HTR-8/SVneo (cell line): ENCODE measurements at places on chromosomes 3 and 15.

GRCh38 chr3:170760174-170760526 is 109.8 kb downstream of the RPL22L1 start:
- no peak for DNase-seq

DNA sequence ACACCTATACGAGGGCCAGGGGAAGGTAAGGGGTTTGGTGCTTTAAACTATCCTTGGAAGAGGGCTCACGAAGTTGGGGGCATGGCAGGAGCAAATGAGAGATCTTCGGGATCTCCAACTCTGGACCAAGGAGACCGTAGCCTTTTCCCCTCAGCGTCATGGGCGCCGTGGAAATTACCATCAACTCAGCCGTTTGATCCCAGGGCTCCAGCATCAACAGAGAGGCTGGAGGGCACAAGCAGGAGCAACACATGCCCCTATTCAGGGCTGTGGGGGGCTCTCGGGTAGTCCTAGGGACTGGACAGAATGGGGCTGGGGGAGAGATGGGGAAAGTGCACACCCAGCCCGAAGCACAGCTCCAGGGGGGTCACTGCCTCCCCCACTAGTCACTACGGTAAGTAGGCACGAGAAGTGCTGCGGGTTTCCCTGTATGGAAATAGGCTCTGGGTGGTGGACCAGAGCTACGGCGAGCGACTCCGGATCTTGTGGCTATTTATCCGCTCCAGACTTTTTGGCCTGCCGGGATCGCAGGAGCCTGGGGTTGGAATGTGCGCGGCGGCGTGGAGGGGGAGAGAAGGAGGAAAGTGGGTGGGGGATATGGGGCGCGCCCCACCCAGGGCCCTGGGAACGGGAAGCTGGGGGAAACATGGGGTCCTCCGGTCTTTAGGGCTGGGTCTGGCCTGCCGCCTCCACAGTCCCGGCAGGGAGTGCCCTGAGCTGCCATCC is 539 bp upstream of the LAMB2 start:
- DNase-seq, result peak; percentile 92

GRCh38 chr3:45976191-45977091 is 19.2 kb downstream of the FYCO1 start:
- DNase-seq, result no peak

DNA sequence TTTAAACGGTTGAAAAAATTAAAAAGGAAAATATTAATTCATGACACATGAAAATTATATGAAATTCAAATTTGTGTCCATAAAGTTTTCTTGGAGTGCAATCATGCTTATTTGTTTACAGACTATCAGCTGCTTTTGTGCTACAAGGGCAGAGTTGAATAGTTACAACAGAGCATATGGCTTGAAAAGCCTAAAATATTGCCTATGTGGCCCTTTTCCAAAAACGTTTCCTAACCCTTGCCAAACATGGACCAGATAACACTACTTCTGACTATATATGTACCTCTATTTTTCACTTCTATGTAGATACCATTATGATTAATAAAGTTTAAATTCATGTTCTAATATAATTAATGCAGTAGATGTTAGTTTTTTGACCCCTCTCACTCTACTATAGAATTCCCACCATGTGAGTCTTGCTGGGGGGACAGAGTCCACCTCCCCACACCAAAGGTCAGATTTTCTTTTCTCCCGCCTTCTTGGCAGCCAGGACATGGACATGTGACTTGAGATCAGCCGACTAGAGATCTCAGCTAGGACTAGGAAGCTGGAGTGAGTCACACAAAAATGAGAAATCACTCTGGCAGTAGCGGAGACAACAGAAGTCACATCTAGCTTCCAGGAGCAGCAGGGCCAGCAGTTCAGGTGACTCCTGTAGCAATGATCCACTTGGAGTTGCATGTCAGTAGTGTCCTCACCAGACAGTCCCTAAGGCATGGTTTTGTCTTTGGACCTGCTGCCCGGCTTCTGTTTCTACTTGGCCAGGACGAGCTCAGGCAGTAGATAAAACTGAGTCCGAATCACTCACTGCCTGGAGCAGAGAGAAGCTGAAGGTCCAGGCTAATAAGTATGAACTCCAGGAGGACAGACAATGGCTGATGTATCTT is 22.4 kb downstream of the CIAO2A start:
- peak; percentile 55 for DNase-seq

GRCh38 chr15:40118473-40118872 is 9.8 kb upstream of the BMF start:
- no peak for DNase-seq

GRCh38 chr3:65878831-65879230 is 159.9 kb downstream of the MAGI1 start:
- DNase-seq, result no peak

DNA sequence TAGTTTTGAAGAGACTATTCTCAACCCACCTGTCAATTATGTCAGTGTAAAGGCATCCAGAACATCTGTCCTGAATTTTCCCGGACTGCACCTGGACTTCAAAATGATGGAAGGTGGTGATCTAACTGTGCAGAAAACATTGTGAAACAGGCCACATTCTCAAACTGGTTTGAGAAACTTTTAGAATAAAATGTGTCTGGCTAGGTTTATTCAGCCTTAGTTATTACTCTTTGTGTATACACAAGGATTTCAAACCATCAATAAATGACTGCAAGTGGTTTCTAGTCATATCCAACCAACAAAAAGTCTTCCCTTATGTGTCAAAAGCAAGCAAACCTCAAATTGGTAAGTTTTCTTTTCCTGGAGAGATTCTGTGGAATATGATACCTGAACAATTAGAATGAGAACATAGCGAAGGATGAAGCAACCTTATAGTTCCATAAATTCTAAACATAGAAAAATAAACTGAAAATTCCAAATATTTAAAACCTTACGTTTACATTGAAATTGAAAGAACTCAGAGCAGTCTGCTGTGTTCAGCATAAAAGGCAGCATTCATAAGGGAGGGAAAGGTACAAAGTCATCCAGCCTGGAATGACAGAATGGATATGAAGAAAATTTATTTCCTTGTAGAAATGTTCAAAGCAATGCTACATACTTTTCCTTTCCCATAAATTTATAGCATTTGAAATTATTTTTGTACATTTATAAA is 306.6 kb upstream of the TGFBR2 start:
- no peak for DNase-seq

DNA sequence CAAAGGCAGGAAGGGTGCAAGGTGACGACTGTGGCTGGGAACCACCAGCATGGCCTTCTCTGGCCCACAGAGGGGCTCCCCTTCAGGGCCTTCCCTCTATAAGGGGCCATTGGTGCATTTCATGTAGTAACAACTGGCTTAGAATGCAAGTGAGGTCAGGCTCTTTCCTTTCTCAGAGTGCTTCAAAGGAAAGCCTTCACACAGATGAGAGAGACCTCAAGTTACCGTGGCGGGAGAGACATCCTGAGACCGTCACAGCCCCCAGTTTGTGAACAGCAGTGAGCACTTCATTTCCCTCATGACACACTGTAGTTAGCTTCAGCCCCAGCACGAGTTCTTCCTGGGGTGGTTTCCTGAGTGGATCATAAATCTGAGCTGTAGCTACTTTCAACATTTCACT is 96.6 kb upstream of the LIMD1 start:
- DNase-seq, result no peak

DNA sequence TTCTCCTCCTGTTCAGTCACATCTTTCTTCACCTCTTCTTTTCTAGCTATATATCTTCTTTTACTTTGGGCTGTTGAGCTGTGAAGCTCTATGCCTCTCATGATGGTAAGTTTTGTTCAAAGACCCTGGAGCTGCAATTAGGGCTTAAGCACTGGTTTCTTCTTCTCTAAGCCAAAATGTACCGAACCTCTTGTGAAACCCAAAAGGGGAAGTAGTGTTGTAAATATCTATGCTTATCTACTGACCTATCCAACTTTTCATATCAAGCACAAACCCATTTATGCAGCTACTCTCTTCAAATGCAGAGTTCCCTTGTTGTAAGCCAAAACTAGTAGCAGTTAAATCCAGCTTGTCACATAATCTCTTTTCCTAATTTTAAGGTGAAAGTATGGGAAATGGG is 123.6 kb upstream of the CD96 start:
- DNase-seq, result no peak

- DNase-seq, result no peak
These were observed 1.8 kb downstream of the ARL8B start for GRCh38 chr3:5123937-5124336.

- no peak for DNase-seq
These were observed 45.7 kb downstream of the POC1A start for GRCh38 chr3:52108302-52109232.

DNA sequence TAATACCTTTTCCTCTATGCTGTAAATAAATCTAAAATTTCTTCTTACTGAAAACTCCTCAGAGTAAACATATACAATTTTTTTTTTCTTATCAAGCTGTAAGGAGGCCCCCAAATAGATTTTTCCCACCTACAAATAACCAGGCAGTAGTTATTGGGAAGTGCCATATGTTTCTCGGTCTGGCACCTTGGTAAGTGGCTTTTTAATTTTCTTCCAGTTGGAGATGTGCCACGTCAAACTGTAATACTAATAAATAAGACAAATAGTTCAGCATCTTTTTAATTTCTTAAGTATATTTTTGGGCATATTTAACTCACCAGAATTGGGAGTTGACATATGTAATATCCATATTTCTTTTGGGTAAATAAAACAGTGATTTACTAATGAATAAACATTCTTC is 346.3 kb downstream of the DIPK2A start:
- no peak for DNase-seq

DNA sequence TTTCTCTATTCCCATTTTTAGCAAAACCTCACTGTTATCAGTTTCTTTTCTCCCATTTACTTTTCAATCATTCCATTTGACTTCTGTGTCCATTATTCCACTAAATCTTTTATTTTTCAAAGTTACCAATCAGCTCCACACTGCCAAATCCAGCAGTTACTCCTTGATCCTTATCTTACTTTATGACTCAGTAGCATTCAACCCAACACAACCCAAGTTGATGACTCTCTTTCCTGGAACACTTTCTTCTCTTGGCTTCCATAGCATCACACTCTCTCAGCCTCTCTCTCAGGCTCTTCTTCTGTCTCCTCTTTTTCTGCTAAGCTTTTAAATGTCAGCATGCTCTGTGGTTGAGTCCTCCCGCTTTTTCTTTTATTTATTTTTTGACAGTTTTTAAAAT is 36.3 kb downstream of the RASGRP1 start:
- no peak for DNase-seq

GRCh38 chr3:120708408-120708807 is 26.4 kb upstream of the HGD start:
- DNase-seq, result no peak

DNA sequence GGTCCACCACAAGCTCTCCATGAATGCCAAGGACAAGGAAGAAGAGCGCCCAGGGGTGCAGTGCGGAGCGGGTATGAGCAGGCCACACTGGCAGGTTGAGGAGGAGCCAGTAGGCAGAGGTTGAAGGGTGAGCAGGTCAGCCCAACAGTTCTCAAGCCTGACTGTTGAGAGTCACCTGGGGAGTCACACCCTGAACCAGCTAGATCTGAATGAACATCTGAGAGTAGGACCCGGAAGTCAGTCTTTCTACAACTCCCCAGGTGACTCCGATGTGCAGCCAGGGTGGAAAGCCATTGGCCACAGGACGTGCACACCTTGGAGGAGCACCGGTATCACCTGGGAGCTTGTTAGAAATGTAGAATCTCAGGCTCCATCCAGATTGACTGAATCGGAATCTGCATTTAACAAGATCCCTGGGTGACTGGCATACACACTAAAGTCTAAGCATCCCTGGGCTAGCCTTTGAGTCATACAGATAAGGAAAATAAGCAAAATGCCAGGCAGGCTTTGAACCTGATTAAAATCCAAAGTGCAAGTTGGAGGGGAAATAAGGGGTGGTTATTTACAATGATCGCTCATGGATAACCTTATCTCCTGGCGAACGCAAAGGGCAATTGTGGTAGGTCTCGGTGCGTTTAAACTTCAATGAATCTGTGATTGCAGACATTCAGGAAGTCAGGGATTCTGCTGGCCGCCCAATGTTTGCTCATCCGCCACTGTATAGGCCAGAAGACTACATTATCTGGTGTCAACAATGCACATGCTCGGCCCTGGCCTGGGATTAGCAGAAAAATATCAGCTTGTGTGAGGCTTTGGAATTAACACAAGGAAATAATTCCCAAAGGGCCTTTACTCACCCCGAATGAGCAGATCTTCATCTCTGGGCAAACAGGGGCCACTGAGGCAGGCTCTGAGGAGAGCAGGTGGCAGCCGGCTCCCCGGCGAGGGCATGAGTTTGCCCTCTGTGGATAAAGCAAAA is 11.7 kb upstream of the LYZL4 start:
- DNase-seq, result no peak

- peak; percentile 25 for DNase-seq
These were observed 40.5 kb upstream of the ROPN1 start for GRCh38 chr3:124032311-124032880.

DNA sequence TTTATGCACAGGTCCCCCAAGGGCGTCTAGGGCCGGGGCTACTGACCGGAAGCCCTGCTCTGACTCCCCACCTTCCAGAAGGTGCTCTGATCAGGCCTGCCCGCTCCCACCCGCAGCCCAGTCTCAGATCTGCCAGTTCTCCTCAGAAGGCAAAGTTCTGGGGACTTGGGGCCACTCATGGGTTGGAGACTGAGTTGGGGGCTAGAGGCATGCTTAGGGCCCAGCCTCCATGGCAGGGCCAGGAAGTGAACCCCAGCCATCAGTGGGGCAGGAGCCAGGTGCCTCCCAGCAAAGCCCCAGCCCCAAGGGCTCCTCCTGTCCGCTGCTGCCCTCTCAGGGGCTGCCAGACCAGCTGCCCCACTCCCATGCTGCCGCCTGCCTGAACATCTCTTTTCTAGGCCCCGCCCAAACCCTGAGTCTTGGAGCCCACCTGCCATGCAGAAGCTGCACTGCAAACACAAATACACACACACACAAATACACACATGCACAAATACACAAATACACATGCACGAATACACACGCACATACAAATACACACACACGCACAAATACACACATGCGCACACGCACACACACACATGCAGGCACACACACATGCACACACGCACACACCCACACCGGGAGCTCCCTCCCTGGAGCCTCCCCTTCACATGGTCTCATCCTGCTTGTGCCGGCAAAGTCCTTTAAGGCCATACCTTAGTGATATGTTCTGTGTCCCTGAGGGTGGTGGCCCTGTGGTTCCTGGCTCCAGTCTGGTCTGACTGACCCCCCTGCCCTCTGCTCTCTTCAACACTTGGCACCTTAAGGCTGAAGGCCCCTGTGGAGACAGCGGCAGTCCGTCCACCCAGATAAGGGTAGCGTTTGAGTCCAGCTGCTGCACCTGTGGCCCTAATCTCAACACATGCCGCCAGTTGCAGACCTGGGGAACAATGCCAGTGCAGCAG is 59.2 kb upstream of the KLF13 start:
- DNase-seq, result no peak

DNA sequence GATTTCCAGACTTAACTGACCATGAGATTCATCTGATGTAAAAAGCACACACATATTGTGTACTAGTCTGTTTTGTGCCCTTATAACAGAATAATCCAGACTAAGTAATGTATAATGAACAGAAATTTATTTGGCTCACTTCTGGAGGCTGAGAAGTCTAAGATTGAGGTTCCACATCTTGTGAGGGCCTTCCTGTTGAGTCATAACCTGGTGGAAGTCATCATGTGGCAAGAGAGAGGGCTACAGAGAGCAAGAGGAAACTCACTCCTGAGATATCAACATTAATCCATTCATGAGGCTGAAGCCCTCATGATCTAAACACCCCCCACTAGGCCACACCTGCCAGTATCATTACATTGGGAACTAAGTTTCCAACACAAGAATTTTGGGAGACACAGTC is 977.6 kb downstream of the MCTP2 start:
- DNase-seq, result no peak

- DNase-seq, result no peak
These were observed 183.6 kb downstream of the NSMCE3 start for GRCh38 chr15:29086001-29086400.

- no peak for DNase-seq
These were observed 714.1 kb downstream of the ZNF385D start for GRCh38 chr3:21036888-21037287.
